ENCODE measurements at places on chromosomes 7 and 10. TPM values are rescaled to one million over a fixed set of nuclear protein-coding genes. Genes with fewer than 3 reads are reported as not detected.

The ADCYAP1R1 gene
- total RNA-seq, result not detected

DNA sequence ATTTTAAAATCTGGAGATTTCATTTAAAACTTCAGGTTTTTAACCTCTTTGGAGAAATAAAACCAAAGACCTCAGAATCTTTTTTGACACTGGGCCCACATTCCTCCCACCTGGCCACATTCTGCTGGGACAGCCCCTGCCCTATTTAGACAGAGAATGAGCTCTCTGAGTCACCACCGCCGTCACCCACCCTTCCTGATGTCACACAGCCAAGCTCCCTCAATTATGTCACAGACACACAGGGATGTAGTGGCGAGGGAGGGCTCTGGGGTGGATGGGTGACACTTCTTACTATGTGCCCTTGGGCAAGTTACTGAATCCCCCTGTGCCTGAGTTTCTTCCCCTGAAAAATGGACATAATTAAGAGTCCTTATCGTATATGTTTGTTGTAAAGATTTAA lies 162.6 kb downstream of the RAB11FIP2 start:
- no peak for DNase-seq

GRCh38 chr10:31804352-31804810 lies 124.2 kb downstream of the ARHGAP12 start:
- no peak for DNase-seq

DNA sequence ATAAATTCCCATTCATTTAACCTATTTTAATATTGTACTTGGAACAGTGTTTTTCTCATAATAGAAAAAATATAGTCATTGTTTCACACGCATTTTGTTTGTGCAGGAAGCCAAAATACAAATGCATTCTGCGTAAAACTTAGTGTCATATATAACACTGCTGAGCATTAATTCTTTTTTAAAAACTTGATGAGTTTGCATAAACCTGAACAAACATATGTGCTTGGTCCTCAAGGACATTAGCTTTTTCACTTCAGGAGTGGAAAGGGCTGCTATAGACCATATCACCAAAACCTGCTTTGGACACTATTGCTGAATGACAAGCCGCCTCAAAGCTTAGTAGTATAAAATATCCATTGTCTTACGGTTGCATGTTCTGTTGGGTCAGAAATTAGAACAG lies 101.6 kb upstream of the PRR15 start:
- DNase-seq, result no peak

DNA sequence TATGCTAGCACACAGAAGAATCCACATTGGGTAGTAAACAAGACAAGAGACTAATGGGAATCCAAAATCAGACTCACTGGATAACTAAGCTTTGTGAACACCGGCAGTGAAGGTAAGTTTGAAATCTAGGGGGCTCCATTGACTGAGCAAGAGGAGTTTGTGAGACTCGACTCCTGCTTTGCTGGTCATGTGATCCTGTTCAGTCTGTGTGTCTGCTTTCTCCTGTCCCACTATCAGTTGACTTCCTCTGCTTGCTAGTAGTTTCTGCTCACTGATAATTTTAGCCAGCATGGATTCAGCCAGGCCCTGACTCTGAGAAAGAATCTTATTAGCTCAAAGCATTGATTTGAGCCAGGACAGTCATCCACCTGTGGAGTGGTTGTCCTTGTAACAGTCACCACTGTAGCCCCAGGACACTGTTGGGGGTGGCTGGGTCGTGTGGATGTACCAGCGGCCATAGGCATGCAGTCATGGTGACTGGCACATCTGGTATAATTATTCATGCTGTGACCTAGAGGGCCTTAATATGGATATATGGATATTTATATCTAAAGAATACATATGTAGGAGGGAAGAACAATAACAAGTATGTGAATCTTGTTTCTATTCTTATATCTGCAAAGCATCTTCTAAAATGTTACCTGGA lies 44.4 kb downstream of the DNAH11 start:
- DNase-seq, result no peak
